Heart right ventricle (tissue), 16 donors: ENCODE measurements at places on chromosomes 3 and 15. TPM values are rescaled to one million over a fixed set of nuclear protein-coding genes. Genes with fewer than 3 reads are reported as not detected.

GRCh38 chr3:54138937-54139547, 16.7 kb downstream of the CACNA2D3 start:
- H3K4me3 ChIP-seq, result no peak overlapping the region
- no peaks in the 10 kb centered on the region for H3K4me1 ChIP-seq
- H3K27ac ChIP-seq, result no peak overlapping the region
- DNase-seq, result no peak
- no peaks in the 10 kb centered on the region for H3K36me3 ChIP-seq

GRCh38 chr3:168006584-168006983, 89.1 kb downstream of the GOLIM4 start:
- H3K4me1 ChIP-seq, result no peaks in the 10 kb centered on the region
- no peak for DNase-seq
- H3K36me3 ChIP-seq, result peaks cover 35% of the 10 kb centered on the region

DNA sequence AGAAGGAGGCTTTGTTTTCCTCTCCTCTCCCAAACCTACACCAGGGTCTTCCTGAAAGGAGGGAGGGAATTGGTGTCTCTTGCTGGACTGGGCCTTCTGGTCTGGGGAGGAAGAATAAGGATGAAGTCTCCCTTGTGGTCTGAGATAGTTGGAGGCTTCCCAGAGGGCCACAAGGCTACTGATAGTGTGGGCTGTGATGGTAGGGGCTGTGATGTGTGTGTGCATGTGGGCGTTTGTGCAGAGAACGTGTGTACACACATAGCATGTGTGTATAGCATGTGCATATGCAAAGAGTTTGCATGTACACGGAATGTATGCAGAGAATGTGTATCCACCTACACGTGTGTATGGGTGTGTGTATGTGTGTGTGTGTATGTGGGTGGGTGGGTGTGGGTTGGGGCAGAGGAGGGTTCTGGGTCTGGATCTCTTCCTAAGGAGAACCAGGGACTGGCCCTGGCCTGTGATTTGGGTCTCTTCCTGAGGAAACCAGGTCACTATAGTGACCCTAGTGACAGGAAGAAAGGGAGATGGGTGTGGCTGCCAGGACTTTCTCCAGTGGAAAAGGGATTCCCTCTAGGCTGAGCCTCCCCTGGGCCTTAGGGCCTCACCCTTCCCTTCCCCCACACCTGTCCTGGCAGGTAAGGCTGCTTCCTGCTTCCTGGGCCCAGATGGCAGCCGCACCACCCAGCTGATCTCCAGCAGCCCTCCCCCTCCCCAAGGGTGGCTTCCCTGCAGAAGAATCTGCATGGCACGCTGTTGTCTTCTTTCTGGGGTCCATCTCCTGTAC, 1.7 kb downstream of the FLNB start:
- peak overlapping the region; percentile 98 for H3K4me3 ChIP-seq
- H3K4me1 ChIP-seq, result peaks cover 28% of the 10 kb centered on the region
- H3K27me3 ChIP-seq, result no peaks in the 10 kb centered on the region
- H3K36me3 ChIP-seq, result no peaks in the 10 kb centered on the region
- no peak for DNase-seq

SPINK8 gene
- total RNA-seq, result not detected
